ENCODE measurements at places on chromosomes 16 and 17. TPM values are rescaled to one million over a fixed set of nuclear protein-coding genes. Genes with fewer than 3 reads are reported as not detected.

The RASL10B gene
- 20.5 TPM for total RNA-seq

The GLP2R gene
- 1.5 TPM for total RNA-seq

The GPS1 gene
- 104 TPM for total RNA-seq

DNA sequence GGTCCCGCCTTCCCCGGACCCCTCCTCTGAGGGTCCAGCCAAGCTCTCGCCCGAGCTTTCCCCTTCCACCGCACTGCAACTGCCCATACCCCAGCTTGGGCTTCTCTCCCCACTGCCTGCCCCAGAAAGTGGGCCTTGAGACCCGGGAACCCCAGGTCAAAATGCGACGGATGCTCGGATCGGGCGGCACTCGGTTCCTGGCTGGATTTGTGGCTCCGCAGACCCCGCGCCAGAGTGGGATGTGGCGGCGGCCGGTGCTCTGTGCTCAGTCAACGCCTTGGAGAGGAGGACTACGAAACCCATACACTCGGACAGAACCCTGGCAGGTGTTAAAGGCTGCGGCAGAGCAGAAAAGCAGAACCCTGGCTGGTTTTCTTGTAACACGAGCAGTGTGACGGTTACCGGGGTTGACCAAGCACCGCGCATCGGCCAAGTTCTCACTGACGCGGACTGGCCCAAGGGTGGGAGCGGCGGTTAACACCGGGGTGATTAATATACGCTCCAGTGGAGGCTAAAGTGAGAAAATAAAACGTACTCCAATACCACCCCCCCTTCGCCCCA, 885 bp upstream of the SLFN13 start:
- DNase-seq: no peak
- peak overlapping the region; percentile 74 for H3K4me3 ChIP-seq
- no peaks in the 10 kb centered on the region for H3K36me3 ChIP-seq

DNA sequence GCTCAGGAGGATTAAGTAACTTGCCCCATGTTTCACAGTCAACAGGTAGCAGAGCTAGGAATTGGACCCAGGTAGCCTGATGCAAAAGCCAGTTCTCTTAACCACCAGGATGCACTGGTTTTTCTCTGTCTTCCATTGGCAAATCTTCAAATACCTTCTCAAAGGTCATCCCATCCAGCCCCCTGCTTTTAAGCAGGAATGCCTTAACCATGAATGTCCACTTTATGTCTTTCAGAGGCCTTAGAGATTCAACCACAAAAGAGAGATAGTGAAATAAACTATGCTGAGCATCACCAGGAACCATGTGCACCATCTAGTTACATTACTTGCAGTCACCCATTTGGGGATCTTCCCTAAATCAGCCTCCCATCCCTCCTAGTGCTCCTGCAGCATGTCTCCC, 94.3 kb downstream of the C17orf67 start:
- H3K27me3 ChIP-seq: peaks cover 6% of the 10 kb centered on the region
- H3K27ac ChIP-seq: no peak overlapping the region
- no peaks in the 10 kb centered on the region for H3K4me1 ChIP-seq
- no peaks in the 10 kb centered on the region for H3K36me3 ChIP-seq
- no peak overlapping the region for H3K4me3 ChIP-seq

DNA sequence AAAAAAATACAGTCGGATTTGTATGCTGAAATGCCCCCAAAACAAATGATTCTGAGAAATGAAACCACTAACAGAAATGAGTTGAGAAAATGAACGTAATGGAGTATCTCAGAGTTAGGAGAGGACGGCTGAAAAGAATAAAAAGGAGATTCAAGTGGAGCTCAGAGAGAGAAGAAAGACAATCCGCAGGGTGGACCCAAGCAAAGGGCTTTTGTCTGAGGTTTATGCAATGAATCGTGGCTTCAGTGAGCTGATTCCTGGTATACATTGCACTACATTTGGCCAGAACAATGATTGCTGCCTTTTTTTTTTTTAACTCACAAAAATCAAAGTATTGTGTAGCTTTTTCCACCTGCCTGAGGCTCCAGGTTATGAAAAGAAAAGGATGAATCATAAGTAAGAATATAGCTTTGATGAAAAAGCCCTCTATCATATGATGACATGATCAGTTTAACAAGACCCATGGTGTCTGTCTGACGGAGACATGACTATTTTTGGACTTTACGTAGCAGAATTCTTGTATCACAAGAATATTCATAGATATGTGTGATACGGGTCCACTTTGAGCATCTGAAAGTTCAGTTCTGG, 4.4 kb upstream of the MED9 start:
- H3K4me3 ChIP-seq: no peak overlapping the region
- peaks cover 3% of the 10 kb centered on the region for H3K4me1 ChIP-seq
- no peak overlapping the region for H3K27ac ChIP-seq
- DNase-seq: no peak

GRCh38 chr16:89505204-89506112, 2.7 kb upstream of the SPG7 start:
- no peak for DNase-seq
- no peaks in the 10 kb centered on the region for H3K36me3 ChIP-seq
- H3K27me3 ChIP-seq: no peaks in the 10 kb centered on the region
- peak overlapping the region; percentile 22 for H3K4me3 ChIP-seq

DNA sequence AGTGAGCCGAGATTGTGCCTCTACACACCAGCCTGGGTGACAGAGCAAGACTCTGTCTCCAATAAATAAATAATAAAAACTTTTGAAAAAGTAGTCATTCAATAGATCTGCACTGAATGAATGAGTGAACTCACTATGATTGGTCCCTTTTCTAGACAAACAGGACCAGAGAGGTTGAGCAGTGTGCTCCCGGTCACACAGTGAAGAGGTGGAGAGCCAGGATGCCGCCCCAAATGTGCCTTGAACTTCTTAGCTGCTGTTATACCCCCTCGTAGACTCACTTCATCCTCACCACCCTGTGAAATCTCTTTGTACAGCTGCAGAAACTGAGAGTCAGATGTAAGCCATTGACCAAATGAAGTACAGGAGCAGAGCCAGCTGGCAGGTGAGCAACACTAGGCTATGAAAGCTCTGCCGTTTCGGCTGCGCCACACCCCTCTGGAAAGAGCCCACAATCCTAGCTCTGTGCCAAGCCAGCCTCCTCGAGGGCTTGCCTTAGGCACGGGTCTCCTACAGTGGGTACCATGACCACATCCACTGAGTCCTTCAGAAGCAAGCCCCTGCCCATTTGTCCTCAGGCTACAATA, 7.8 kb upstream of the KIAA0513 start:
- no peak overlapping the region for H3K27ac ChIP-seq
- H3K36me3 ChIP-seq: no peaks in the 10 kb centered on the region
- DNase-seq: no peak
- H3K4me3 ChIP-seq: no peak overlapping the region
- peaks cover 8% of the 10 kb centered on the region for H3K4me1 ChIP-seq

GRCh38 chr16:84887207-84887606, 67.4 kb downstream of the CRISPLD2 start:
- no peaks in the 10 kb centered on the region for H3K27me3 ChIP-seq
- H3K4me1 ChIP-seq: peaks cover 25% of the 10 kb centered on the region
- H3K27ac ChIP-seq: no peak overlapping the region
- peaks cover 24% of the 10 kb centered on the region for H3K36me3 ChIP-seq
- no peak for DNase-seq
- H3K4me3 ChIP-seq: no peak overlapping the region
